Astrocyte of the spinal cord (primary cell): ENCODE measurements at places on chromosomes 3 and 15.

- DNase-seq, result no peak
These were observed 48.4 kb downstream of the GBE1 start for GRCh38 chr3:81713031-81713430.

- DNase-seq, result no peak
These were observed 515.5 kb downstream of the CADM2 start for GRCh38 chr3:85474241-85474640.

DNA sequence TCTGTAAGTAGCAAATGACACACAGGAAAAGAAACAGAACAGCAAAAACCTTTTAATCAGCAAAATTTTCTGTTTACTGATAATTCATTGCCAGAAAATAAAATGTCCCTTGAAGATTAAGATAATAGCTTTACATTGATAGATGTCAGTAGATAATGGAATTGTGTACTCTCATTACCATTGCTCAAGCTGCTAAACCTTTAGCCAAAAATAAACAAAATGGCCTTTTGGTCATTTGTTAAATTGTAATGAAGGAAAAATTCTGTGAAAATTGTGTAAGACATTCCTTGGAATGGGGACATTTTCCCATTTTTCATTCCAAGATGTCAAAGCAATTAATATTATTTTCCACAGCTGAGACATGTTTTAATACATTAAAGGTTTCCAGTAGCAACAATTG, 189.8 kb downstream of the PLOD2 start:
- DNase-seq, result no peak

- DNase-seq, result no peak
These were observed 14.3 kb downstream of the DUOX2 start for GRCh38 chr15:45099549-45100165.

DNA sequence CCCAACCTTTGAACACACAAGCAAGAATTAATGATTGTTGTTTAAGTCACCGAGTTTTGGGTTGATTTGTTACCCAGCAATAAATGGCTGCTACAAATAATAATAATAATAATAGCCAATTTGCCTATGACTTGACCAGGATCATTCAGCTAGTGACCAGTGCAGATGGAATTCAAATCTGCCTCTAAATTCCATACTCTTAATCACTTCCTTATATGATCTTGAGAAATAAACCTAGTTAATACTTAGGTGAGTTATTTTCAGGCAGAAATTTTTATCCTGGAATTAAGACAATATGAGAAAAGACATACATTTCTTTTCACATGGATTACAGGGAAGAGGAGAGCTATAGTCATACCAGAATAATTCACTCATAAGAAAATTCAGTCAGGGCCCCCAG, 116.0 kb upstream of the GALNT15 start:
- DNase-seq, result no peak
